Activated naive CD4-positive, alpha-beta T cell treated with anti-CD3 and anti-CD28 coated beads for 36 hours (primary cell): ENCODE measurements at places on chromosomes 2 and 18. TPM values are rescaled to one million over a fixed set of nuclear protein-coding genes. Genes with fewer than 3 reads are reported as not detected.

The ATOH8 gene
- not detected for total RNA-seq

- H3K4me3 ChIP-seq, result no peak overlapping the region
- no peaks in the 10 kb centered on the region for H3K36me3 ChIP-seq
- DNase-seq, result no peak
- no peaks in the 10 kb centered on the region for H3K4me1 ChIP-seq
- no peak overlapping the region for H3K27ac ChIP-seq
These were observed 18.9 kb downstream of the SLC8A1 start for GRCh38 chr2:40432921-40433483.

DNA sequence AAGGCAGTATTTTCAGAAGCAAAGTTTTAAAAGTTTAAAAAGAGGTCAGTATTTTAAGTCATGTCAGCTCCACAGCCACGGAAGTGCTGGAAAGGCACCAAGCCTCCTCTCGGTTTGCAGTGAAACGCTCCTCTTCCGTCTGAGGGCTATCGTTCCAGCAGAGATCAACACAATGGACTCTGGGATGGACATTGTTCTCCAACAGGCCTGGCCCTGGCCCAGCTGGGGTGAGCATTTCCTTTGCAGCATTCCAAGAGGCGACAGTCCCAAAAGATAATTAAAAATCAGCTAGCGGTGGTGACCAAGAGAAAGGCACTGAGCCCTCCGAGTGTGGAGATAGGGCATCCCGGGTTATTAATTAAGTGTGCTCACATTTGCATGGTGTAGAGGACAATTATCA, 95.9 kb upstream of the LCLAT1 start:
- H3K4me3 ChIP-seq, result no peak overlapping the region
- no peaks in the 10 kb centered on the region for H3K36me3 ChIP-seq
- peaks cover 6% of the 10 kb centered on the region for H3K4me1 ChIP-seq
- no peak for DNase-seq
- H3K27ac ChIP-seq, result no peak overlapping the region

- H3K4me3 ChIP-seq, result no peak overlapping the region
- no peak for DNase-seq
- no peak overlapping the region for H3K27ac ChIP-seq
- H3K27me3 ChIP-seq, result no peaks in the 10 kb centered on the region
- no peaks in the 10 kb centered on the region for H3K36me3 ChIP-seq
These were observed 729.6 kb upstream of the ZNF804A start for GRCh38 chr2:183868707-183869106.

GRCh38 chr18:3914109-3914508, 464.1 kb downstream of the TGIF1 start:
- peaks cover 2% of the 10 kb centered on the region for H3K27me3 ChIP-seq
- H3K4me1 ChIP-seq, result no peaks in the 10 kb centered on the region
- no peak overlapping the region for H3K4me3 ChIP-seq
- no peaks in the 10 kb centered on the region for H3K36me3 ChIP-seq
- H3K27ac ChIP-seq, result no peak overlapping the region
- DNase-seq, result no peak
